Karpas-422 (cell line): ENCODE measurements at places on chromosomes 3 and 15. TPM values are rescaled to one million over a fixed set of nuclear protein-coding genes. Genes with fewer than 3 reads are reported as not detected.

GCSAM gene
- total RNA-seq: 39.2 and 130 TPM in 2 replicates

PIGZ gene
- 0.37 and 1.1 TPM in 2 replicates for total RNA-seq

GP9 gene
- total RNA-seq: not detected in 2 replicates

ANKUB1 gene
- not detected in 2 replicates for total RNA-seq

CACNA1D gene
- not detected in 2 replicates for total RNA-seq

GOLGA6L10 gene
- total RNA-seq: 0.18 and 2.0 TPM in 2 replicates

SMCO1 gene
- total RNA-seq: not detected in 2 replicates

FRMD5 gene
- total RNA-seq: not detected in 2 replicates

GOLGA8G gene
- not detected in 2 replicates for total RNA-seq

AGBL1 gene
- total RNA-seq: not detected in 2 replicates

HYAL1 gene
- 0.14 and 0.71 TPM in 2 replicates for total RNA-seq

DNAH12 gene
- 0.43 TPM in 1 of 2 replicates, not detected in the other for total RNA-seq

LRRC31 gene
- total RNA-seq: not detected in 2 replicates

RTP4 gene
- 1.8 and 3.4 TPM in 2 replicates for total RNA-seq
